ENCODE measurements at places on chromosomes 4 and X.

GRCh38 chr4:118018381-118019145 is 15.7 kb upstream of the NDST3 start:
- DNase-seq = no peak

DNA sequence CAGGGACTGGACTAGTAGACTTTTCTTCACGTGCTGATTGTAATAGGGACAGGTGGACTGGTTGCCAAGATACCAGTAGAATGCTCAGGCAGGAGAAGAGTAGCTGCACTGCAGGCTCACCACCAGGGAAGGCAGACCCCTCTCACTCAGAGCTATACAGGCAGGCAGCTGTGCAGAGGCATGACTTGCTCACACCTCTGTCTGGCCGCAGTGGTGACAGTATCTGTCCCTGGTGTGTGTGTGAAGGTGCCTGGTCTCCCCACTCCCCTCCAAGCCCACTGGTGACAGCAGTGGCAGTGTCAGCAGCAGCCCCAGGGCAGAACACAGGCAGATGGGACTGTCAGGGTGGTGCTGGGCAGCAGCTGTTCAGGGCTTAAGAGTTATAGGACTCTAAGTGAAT is 140.7 kb downstream of the RPS6KA6 start:
- no peak for DNase-seq

DNA sequence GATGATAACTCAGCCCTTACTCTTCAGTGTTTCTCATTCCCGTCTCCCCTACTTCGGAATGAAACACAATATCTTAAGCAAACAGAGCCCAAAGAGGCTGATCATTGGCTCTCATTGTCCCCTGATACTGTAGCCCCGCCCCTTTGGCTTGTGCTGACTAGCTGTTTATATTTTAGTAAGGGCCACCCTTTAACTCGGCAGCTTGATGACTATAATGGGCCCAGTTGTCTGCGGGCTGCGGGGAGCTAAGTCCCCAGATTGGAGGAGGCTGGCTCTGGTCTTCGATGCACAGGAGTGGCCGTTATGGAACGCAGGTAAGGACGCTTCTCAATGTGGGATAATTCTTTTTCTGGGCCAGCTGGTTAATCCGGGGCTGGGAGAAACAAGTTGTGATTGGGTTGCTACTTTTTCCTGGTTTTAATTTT is at the start of gene TRIM2:
TSS of gene TRIM2 (plus strand) at position 197 of the 425 bp plus-strand sequence. CDS start at position 285, 88 bp downstream.
- DNase-seq = no peak

DNA sequence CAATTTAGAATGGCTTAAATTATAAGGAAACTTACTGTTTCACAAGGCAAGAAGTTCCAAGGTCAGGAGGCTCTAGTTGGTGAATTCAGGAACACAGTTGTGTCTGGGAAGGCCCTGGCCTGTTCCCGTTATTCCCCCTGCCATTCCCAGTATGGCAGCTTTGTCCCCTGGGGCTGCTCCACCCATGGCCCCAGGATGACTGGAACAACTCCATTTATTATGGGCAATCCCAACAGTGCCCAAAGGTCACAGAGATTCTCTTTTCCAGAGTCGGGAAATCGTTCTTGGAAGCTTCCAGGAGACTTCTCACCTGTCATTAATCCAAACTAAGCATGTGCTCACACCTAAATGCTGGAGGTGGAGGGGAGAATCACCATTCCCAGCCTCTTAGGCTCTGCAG is 2.8 kb upstream of the PRKG2 start:
- no peak for DNase-seq

DNA sequence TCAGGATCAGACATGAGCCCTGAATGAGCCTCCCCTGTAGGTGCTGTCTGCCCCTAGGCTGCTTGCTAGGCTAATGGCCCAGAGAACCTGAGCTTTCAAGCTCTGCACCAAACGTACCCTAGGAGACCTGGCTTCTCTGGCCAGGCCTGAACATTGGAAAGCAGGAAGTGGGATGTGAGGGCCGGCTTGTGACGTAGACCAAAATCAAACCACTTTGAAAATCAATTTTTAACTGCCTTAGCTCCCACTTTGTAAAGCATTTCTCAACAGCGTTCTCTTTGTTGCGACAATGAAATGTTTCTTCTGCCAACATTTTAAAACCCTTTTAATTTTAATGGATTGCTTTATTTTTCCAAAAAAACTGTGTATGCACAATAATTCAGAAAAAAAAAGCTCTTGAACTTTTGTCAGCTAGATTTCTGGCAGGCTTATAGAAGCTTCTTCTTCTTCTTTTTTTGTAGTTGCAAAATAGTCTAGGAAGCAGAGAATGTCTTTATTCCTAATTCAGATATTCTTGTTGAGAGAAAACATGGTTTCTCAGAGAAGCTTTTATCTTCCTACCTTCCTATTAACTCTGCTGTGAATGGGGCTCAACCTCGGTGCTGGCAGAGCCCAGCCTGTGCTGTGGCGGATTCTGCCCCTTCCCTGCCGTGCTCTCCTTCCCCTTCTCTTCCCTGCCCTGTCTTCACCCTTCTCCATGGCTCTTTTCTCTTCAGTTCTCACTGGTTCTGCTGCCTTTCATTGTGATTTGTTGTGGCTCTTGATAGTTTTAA is 145.2 kb upstream of the SFRP2 start:
- no peak for DNase-seq

- DNase-seq = no peak
Observed at GRCh38 chr4:63937961-63938360, 471.3 kb downstream of the TECRL start.

GRCh38 chrX:56268888-56269287 is 36.7 kb downstream of the KLF8 start:
- DNase-seq = no peak

DNA sequence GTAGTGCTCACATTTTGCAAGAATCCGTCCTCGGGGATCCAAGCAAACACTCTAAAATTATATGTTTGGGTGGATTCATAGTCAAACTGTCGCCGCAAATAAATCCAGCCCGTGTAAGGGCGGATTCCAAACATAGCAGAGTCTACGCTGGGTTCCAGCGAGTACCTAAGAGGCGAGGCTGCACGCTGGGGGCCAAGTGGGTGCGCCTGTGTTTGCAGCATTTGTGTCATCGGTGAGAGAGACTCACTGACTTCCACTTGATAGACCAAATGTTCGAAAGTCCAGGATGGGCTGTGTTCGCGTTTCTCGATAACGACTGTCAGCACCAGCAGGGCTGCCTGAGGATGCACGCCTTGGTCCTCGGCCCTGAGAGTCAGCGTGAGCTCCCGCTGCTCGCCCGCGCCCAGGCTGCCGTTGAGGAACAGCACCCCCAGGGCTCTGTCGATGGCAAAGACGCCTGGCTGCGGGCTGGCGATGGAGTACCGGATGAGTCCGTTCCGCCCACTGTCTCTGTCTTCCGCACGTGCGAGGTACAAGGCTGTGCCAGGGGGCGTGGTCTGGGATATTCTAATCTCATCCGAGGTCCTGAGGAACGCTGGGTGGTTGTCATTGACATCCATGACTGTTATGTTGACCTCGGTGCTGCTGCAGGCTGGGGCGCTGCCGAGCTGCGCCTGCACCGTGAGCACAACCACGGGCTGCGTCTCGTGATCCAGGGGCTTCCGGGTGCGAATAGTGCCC is 158.7 kb downstream of the DCHS2 start:
- no peak for DNase-seq

DNA sequence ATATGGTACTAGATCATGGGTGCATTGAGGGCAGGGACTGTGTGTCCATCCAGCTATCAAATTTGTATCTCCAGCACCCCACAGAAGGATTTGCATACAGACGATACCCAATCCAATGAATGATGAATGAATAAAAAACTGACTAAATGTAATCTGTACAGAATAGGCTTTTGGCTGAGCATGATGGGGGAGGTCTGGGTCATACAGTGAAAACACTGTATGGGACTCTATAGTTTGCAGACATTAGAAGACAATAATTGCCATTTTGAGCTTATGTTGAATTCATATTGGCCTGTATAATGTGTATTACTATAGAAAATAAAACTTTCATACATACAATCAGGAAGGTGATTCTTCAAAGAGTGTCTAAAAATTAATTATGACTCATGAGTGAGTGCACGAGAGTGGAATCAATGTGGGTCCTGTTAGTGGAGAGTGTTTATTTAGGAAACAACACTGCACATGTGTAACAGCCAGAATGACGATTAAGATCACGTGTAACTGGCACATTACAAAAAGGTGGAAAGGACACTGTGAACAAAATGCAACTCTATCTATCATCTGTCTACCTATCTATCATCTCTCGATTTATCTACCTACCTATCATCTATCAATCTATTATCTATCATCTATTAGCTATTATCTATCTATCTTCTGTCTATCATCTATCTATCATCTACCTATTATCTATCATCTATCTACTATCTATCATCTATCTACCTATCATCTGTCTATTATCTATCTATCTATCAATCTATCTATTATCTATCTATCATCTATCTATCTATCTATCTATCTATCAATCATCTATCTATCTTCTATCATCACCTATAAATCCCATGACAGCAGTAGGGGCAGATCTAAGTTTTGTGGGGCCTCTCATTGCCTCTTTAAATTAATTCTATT is 201.3 kb downstream of the PTTG2 start:
- no peak for DNase-seq

GRCh38 chr4:56438766-56439165 is 2.7 kb downstream of the PAICS start:
- DNase-seq = no peak

GRCh38 chrX:153569475-153569874 is 29.5 kb downstream of the CCNQ start:
- DNase-seq = no peak

DNA sequence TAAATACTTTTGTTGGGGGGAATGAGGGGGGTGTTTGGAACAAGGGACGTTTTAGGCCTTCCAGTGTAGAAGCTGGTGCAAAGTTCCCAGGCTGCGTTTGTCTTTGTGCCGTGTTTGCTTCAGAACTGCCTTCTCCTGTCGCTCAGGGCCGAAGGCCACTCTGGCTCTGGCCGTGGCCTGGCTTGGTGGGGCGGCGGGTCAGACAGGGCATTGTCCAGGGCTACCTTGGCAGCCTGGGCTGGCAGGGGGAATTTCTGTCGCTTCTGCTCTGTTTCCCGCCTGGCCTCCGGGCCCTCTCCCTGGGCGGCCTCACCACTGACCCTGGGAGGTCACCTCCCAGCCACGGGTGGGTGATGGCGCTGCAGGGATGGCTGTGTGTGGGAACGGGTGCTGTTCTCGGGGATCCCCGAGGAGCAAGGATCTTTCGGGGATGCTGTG is 140.0 kb downstream of the COL4A6 start:
- DNase-seq = no peak

GRCh38 chr4:163194593-163194992 is 27.9 kb upstream of the NAF1 start:
- no peak for DNase-seq

DNA sequence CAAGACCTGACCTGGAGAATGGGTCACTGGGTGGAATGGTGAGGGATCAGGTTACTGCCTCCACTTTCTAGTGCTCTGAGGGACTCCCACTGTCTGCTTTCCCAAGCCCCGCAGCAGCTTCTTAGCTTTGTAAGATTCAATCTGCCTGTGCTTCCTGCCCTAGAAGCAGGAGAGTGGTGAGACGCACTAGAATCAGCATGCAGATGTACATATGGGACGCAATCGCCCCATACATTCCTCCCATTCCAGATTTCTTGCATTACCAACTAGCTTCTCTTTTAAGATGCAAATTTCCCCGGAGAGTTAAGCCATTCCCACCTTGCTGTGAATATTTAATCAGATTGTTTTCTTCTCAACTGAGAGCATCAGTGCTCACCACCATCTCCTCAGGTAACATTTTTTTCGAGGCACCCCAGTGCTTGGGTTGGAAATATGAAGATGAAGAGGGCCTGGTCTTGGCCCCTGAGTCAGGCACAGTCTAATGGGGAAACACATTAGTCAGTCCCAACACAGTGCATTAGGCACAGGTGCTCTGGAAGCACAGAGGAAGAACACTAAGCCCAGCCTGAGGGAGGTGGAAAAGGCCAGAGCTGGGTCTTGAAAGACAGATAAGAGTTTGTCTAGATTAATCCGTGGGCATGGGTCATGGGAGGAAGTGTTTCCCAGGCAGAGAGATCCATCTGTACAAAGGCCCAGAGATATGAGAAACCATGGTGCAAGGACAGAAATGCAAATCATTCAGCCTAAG is 66.7 kb upstream of the PRPS1 start:
- no peak for DNase-seq

GRCh38 chr4:57371671-57372070 is 261.5 kb upstream of the IGFBP7 start:
- DNase-seq = no peak

GRCh38 chr4:111027526-111027925 is 404.6 kb upstream of the PITX2 start:
- DNase-seq = no peak

DNA sequence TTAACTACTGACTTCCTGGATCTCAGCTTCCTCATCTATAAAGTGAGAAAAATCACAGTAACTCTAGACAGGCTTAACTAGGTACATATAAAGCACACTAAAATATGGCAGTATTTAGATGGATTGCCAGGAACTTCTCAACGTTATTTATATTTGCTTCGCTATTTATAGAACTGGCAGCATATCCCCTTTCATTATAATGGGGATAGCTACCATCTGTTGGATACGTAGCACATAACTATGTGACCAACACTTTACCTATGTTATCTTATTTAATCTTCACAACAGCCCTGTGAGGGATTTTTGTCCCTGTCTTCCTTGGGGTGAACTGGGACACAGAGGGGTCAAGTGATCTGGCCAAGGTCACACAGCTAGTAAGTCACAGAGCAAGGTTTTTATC is 64.6 kb downstream of the ENPEP start:
- DNase-seq = no peak

DNA sequence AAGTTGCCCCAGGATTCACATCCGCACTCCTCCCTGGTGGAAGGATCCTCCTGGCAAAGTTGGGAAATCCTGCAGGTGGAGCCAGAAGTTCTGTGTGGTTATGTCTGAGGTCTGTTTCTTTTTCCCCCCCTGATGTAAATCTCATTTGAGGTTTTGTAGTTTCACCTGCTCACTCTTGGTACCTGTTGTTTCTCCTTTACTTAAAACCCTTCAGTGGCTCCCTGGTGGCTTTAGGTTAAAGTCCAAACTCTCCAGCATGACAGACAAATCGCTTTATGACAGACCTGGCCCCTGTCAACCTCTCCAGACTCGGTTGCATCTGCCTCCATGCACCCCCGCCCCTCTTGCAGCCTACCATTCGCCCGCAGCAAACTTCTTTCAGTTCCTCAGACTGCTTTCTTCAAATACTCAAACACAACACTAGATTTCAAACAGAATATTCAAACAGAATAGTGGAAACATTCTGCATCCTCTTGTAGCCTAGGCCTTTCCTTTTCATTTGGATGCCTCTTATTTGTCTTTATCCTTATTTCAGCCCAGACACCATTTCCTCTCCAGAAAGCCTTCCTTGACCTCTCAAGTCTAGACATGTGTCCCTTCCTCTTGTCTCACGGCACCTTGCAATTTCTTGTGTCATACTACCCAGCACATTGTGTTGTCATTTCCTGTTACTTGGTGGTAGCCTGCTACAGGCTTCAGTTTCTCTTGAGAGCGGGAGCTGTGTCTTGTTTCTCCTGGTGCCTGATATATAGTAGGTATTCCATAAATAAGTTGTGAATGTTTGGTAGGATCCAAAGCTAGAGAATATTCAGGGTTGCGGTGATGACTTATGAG is 24.8 kb downstream of the IL13RA1 start:
- DNase-seq = no peak

DNA sequence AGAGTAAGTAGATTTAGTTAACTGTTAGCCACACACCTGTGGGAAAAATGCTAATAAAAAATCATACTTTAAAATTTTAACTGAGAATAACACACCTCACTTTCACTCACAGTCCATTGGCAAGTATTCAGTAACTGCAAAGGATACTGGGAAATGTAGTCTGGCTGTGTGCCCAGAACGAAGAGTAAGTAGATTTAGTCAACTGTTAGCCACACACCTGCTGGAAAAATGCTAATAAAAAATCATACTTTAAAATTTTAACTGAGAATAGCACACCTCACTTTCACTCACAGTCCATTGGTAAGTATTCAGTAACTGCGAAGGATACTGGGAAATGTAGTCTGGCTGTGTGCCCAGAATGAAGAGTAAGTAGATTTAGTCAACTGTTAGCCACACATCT is 178.4 kb upstream of the NWD2 start:
- DNase-seq = no peak
